Frontal cortex (tissue), 4 donors: ENCODE measurements at places on chromosomes 2 and 18.

- DNase-seq: no peak
Measured at GRCh38 chr18:33757037-33757436, 179.0 kb downstream of the ASXL3 start.

DNA sequence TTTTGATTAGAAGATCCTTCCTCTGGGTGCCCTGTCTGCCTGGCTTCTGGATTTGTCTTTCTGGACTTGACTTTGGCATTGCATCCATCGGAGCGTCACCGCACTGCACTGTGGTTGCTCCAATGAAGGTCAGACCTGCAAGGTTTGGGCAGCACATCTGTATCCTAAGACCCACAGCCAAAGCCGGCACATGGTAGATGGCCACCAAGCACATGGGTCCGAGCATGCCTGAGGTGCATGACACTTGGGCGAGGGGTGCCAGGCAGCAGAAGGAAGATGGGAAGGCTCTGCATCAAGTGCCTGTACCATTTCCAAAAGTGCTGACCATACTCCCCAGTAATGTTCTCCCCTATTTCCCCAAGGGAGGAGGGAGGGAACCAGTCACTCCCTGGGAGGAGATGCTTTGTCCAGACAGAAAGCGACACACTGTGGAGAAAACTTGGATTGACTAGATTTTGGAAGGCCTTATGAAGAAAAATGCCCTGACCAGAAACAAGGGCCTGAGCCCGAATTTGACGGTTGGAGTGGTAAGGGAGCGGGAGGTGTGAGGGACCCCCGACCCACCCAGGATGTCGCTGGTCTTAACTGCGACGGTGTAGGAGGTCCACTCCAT lies 149.9 kb downstream of the LOXHD1 start:
- DNase-seq: no peak

- no peak for DNase-seq
Measured at GRCh38 chr18:23669804-23670405, 7.2 kb upstream of the ANKRD29 start.

GRCh38 chr2:240369801-240370585 lies 65.5 kb upstream of the GPC1 start:
- DNase-seq: peak; percentile 78

- DNase-seq: no peak
Measured at GRCh38 chr2:233380132-233380895, 26.0 kb downstream of the DGKD start.

GRCh38 chr2:142742371-142743214 lies 134.9 kb upstream of the KYNU start:
- no peak for DNase-seq

DNA sequence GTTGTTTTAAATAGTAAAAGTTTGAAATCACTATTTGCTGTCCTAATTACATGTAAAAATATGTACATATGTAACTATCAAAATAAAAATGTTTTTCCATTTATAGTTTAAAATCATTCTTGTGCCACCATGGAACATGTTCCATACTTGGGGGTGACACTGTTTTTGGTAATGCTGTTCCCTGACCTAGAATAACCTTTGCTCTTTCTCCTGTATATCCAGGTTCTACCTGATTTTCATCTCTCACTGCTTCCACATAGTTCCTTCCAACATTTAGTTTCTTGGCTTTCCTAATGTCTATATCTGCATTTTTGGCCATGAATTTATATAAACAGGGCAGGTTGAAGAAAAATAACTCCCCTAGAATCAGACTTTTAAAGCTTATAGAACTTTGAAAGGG lies 2.5 kb downstream of the SPOPL start:
- no peak for DNase-seq

- no peak for DNase-seq
Measured at GRCh38 chr2:73080321-73081131, 9.0 kb upstream of the SFXN5 start.

GRCh38 chr2:169361706-169362117 lies 622 bp downstream of the LRP2 start:
- DNase-seq: peak; percentile 47

GRCh38 chr2:234873828-234874173 lies 78.0 kb upstream of the SH3BP4 start:
- no peak for DNase-seq

DNA sequence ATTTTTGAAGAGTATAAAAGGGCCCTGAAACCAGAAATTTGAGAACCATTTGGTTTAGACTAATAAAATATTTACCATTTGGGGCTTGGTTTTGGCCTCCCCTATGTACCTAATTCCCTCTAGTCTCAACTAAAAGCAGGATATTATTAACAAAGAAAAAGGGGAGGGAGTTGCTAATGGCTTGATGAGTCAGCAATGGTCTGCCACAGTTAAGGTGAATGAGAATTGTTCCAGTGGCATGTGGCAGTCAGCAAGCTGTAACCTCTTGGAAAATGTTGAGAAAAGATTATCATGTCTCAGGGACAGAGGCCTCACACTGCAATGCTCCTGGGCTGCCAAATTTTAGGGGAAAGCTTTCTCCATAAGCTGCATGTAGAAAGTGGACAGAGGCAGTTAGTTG lies 20.1 kb upstream of the SLC39A10 start:
- no peak for DNase-seq

DNA sequence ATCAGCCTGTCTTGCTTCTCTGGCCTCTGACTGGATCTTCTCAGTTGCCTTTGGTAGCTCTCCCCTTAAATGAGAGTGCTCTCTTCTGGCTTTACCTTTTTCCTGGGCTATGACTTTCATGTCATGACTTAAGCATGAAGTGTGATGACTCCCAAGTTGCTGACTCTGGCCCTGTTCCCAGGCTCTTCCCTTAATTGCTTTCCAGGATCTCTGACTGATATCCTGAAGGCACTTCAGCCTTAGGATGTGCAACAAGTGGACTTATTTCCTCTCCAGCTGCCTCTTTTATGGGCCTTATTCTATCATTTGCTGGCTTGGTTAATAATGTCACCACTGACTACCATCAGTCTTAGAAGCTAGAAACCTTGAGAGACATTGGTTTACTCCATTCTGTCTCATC lies 17.4 kb downstream of the SEMA4F start:
- no peak for DNase-seq

GRCh38 chr2:144848423-144848822 lies 328.5 kb upstream of the ZEB2 start:
- no peak for DNase-seq

DNA sequence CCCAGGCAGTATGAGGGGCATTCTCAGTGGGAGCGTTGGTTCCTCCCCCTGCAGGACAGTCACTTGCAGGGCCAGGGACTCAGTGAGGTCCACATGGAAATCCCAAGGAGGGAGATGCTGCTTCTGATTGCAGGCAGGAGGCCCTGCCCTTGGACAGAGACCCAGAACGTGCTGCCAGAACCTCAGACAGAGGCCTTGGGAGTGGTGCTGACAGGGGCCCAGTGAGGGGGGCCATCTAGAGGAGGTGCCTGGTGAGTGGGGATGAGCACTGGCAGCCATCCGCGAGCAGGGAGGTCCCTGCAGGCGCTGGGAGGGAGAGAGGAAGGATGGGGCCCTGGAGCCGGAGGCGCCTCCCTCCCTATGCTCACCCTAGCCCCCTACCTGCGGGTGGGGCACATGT lies 133.1 kb downstream of the DYSF start:
- no peak for DNase-seq

GRCh38 chr2:120963997-120964705 lies 228.5 kb downstream of the GLI2 start:
- no peak for DNase-seq

DNA sequence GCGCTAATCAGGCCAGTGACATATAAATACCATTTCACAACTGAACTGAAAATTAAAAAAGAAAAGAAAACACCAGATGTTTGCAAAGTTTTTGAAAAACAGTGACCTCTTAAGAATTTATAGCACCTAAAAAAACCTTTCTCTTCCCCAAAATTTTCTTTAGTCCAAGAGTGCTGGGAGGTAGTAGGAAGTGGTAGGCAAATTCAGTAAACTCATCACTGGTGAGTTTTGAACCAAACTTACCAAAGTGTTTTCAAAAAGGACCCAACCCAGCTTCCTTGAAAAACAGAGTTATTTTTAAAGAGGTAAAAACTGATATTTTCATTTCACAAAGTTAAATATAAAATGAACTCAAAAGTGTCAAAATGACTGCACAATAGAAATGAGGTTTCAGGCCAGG lies 90.4 kb downstream of the TMEM247 start:
- no peak for DNase-seq

GRCh38 chr18:52391810-52392559 lies 52.0 kb downstream of the DCC start:
- peak; percentile 3 for DNase-seq

DNA sequence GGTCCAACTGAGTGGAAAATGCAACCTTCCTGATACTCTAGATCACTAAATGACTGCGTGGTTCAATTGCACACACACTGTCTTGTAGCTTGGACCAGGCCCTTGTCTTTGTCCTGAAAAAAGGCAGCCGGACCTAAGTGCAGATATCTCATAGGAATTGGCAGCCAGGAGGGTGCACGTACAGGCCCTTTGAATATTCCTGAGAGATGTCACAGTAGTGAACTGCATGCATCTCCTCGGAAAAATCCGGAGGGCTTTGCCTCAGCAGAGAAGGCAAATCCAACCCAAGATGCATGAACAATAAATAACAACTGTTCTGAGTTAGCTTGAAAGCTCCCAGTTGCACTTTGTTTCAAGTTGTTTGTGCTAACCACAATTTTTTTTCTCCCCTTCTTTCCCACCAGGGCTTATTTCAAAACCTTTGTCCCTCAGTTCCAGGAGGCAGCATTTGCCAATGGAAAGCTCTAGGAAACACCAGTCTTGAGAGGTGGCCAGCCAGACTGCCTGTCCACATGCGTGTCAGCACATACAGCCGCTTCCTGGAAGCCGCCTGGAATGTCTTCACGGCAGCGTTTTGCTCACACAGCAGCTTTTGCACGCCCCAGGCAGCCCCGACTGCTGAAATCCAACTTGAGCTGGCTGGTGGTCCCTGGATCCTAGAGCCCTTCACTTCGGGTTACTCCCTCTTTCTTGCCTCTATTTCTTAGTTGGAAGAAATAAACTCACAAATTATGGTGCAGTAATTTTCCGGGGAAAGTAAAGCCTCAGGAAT lies 54.4 kb upstream of the FOSL2 start:
- no peak for DNase-seq

DNA sequence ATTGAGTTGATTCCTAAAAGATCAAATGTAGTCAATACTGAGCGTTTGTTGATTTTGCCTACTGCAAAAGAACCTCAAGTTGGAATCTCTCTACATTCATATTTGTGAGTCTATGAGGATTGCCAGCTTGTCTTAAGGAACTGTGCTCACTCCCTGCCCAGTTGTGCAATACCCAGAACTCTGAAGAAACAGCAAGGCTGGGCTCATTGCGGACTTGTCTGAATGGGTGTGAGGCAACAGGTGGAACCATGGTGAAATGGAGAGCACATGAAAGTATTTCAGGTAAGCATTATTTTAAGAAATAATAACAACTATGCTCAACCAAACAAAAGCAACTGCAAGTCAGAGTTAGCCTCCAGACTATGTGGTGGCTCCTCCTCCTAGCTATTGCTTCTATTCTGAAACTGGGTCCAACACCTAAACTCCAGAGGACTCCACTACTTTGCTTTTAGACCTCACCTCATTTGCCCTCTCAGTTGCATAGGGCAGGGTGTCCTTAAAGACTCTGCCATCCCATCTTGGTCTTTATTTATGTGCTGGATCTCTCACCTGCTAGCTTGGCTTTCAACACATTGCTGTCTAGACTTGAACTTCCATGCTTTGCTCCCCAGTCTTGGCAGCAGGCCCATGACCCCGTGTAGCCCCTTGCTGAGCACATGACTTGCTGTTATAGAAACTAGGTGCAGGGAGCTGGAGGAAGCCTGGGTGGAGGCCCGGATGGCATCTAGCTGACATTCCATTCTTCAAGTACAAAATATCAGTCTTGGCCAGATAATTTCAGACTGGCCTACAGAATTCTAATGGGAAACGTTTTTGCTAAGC lies 94.8 kb upstream of the ARL5A start:
- DNase-seq: no peak

DNA sequence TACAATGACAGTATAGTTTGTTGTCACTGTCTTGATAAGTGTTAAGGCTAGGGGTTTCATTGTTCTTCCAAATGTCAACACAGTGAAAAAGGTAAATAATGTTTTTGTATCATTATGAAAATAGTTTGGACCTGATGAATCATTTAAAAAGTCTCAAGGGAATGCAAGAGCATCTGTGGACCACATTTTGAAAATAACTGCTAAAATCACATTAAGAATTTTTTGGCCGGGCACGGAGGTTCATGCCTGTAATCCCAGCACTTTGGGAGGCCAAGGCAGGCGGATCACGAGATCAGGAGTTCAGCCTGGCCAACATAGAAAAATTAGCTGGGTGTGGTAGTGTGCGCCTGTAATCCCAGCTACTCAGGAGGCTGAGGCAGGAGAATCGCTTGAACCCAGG lies 10.3 kb downstream of the SCN1A start:
- DNase-seq: no peak

- DNase-seq: no peak
Measured at GRCh38 chr2:231221761-231222160, 23.3 kb downstream of the ARMC9 start.

GRCh38 chr18:46680784-46681695 lies 24.0 kb upstream of the LOXHD1 start:
- no peak for DNase-seq

- DNase-seq: no peak
Measured at GRCh38 chr2:69241093-69241492, 145.9 kb downstream of the GFPT1 start.

- peak; percentile 43 for DNase-seq
Measured at GRCh38 chr2:86078774-86079545, 26.7 kb downstream of the POLR1A start.

DNA sequence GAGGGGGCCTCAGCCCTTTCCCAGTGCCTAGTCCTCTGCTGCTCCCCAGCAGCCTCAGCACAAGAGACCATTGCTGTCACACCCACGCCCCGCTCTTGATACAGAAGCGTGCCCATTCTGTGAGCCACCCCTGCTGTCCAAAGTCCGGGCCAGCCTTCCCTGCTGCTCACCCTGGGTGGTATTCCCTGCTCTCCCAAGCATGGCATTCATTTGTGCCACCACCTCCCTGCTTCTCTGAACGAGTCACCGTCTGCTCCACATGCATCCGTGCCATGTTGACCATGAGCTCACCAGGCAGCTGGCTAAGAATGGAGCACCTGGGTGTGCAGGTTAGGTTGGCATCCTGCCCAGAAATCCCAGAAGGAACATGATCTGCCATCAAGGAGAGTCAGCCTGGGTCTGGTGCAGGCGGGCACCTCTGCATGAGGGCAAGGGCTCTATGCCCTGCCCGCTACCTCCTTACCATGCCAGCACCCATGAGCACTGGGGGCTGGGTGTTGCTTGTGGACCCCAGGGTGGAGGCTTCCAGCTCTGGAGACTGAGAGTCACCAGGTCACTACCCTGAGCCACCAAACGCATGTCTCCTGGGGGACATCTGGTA lies 63.0 kb downstream of the TWIST2 start:
- no peak for DNase-seq

- no peak for DNase-seq
Measured at GRCh38 chr2:85830645-85831044, 58.1 kb downstream of the ST3GAL5 start.

GRCh38 chr2:118593257-118593656 lies 254.2 kb downstream of the EN1 start:
- no peak for DNase-seq
